Stimulated activated CD4-positive, alpha-beta T cell treated with anti-CD3 and anti-CD28 coated beads, Interleukin-4, amount 100 ng/mL, for 48 hours (primary cell): ENCODE measurements at places on chromosomes 2 and 18.

- peak; percentile 23 for DNase-seq
These were observed 3.0 kb downstream of the ZNF516 start for GRCh38 chr18:76491776-76492668.

- no peak for DNase-seq
These were observed 79.4 kb upstream of the ZNF532 start for GRCh38 chr18:58785171-58785805.

GRCh38 chr2:123928358-123928757 is 96.7 kb upstream of the CNTNAP5 start:
- no peak for DNase-seq

DNA sequence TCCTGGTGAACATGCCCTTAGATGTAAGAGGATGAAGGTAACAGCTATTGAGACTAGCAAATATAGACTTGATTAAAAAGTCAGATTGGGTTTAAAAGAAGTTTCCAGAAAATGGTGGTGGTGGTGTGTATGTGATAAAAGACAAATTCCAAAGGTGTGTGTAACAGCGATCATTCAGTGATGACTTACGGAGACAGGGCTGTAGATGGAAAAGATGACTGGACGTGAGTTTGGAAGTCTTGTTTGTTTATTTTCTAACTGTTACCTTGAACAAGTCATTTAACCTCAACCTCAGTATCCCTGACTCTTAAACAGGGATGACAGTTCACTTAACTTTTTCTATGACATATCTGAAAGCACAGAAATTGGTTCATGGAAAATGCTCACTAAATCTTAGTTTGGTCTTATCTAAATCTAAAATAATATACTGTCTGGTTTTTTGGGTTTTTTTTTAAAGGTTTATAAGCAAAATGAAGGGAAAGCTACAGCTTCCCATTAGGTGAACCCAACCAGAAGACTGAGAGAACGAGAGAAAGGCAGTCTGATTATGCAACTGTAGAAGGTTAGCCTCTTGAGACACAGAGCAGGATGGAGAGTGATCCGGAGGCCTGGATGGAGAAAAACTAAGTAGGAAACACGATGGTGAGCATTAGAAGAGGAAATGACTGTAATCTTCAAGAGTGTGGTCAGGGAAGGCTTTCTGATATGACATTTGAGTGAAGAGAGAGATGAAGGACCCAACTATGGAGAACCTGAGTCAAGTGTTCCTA is 71.9 kb downstream of the TCF4 start:
- no peak for DNase-seq

DNA sequence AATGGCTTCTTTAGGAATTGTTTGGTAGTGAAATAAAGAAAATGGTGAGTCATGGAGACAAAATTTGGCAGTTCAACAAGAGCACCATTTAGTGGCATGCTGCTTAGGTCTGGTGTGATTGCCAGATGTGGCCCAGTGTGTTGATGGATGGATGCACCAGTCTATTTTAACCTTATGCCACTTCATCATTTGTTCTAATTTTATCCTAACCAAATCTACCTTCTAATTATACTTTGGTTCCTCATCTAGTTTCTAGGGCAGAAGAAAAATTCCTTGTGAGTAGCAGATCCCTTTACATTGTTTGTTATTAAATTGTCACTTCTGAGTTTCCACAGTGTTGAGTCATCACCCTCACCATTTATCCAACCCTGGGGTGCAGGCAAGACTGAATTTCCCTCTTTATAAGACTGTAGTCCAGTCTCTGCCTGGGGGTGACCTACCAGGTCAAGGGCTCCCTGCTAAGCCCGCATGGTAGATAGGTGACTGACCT is 32.5 kb downstream of the NABP1 start:
- no peak for DNase-seq

- DNase-seq, result no peak
These were observed 20.5 kb upstream of the CD28 start for GRCh38 chr2:203685789-203686420.

DNA sequence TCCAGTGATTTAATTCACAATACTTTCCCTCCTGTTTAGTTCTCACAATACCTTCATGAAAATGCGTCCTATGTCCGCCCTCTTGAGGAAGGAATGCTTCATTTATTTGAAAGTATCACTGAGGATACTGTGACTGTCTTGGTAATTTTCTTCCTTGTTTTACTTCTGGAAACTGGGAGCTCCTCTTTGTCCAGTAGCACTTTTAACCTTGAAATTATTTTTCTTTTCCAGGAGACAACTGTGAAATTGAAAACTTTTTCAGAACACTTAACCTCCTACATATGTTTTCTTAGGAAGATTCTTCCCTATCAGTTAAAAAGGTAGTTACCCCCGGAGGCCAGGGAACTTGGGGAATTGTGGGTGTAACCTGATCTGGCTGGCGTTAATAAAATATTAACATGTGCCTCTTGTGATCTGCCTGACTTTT is 58.9 kb upstream of the STON1 start:
- DNase-seq, result no peak
